CD4-positive, CD25-positive, alpha-beta regulatory T cell (primary cell): ENCODE measurements at places on chromosomes 2 and 18. TPM values are rescaled to one million over a fixed set of nuclear protein-coding genes. Genes with fewer than 3 reads are reported as not detected.

DNA sequence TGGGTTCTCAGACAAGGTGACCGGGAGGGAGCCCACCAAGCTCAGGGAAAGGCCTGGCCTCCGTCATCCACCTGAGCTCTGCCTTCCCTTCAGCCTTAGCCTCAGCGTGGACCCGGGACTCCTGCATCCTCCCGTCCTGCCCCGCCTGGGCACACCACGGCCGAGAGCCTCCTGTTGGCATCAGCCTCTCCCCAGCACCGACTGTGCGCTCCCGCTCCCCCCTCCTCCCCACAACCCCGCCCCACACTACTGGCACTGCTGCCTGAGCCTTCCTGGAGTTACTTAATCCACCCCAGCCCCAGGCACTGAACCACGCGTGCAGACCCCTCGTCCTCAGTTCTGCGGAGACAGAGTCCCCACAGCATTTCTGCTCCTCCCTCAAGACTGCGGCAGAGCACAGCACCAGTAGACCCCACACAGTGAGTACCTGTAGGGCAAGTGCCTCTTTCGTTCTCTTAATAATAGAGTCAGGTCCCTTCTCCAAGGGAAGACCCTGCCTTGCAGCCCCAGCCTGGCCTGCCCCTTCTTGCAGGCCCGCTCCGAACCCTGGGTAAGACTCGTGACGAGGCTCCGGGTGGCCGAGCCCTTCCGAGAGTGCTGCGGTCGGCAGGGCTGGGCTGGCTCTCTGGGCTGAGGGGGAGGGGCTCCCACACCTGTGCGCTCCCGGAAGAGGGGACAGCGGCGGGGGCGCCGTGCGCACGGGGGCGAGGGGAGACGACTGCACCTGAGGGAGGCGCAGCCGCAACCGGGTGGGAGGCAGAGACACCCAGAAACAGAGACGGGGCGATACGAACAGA, at the start of gene AMER3:
AMER3 (plus strand) TSS at position 285 of the 797 bp plus-strand sequence. CDS start 6,533 bp downstream, outside the sequence.
- no peak for DNase-seq

DNA sequence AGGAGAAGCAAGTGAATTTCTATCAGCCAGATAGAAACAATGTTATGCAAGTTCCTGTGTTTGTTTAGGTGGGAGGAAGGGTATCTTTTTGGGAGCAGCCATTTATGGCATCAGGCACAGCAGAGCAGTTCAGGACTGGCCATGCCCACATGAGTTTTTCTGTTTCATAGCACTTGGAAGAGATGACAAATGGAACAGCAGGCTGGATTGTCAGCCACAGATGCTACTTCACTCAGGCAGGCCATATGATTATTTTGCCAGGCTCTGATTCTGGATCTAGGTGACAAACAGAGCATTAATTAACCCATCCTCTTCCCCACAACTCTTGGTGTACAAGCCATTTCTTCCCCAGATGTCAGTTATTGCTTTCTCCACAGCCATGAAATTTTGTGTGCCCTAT, 63.8 kb downstream of the GALNT13 start:
- no peak for DNase-seq

DNA sequence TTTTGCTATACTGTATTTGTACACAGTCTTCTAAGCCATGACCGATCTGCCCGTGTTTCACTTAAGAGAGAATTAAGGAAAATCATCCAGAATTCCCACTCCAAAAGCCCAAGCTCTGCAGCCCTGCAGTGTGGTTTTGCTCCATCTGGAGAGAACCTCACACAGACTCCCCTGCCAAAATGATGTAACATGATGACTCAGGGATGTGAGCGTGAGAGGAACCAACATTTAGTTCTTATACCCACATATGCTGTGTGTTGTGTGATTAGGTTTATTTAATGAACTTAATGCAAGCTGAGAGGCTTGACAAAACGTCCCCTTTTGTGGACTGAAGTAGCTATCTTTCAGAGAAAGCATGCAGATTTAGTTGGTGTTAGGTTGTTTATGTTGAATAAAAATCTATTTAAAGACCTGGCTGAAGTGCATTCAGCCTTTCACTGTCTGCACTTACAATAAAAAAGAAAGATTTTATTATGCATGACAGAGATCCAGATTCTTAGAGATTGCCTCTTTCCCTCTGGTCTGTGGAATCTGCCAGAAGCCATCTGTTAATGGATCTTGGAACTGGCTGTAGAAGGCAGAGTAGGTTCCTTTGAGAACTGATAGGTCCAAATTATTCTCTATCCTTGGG, 6.3 kb downstream of the RAB12 start:
- no peak for DNase-seq

FAM136A gene
- 27.1 TPM for total RNA-seq

COMMD1 gene
- 21.4 TPM for total RNA-seq

DSC3 gene
- not detected for total RNA-seq

UPP2 gene
- not detected for total RNA-seq
